ENCODE measurements at places on chromosomes 4 and X. TPM values are rescaled to one million over a fixed set of nuclear protein-coding genes. Genes with fewer than 3 reads are reported as not detected.

AFP gene
- total RNA-seq = not detected

CACNA1F gene
- under 0.01 TPM for total RNA-seq

TEX13B gene
- total RNA-seq = not detected

CCDC149 gene
- 15.8 TPM for total RNA-seq

ARHGEF6 gene
- 8.9 TPM for total RNA-seq

SPP1 gene
- total RNA-seq = not detected

DGKK gene
- total RNA-seq = not detected

AVPR2 gene
- total RNA-seq = 1.9 TPM

CAPN6 gene
- not detected for total RNA-seq

TLR10 gene
- total RNA-seq = not detected

FSTL5 gene
- not detected for total RNA-seq

UCP1 gene
- total RNA-seq = not detected

P2RY8 gene
- 0.76 TPM for total RNA-seq

SATL1 gene
- not detected for total RNA-seq

ATOH1 gene
- total RNA-seq = not detected

DUSP9 gene
- total RNA-seq = under 0.01 TPM

MSX1 gene
- total RNA-seq = 2.1 TPM

FGF2 gene
- total RNA-seq = 7.0 TPM

ERCC6L gene
- 1.3 TPM for total RNA-seq

NHS gene
- 0.13 TPM for total RNA-seq

DMP1 gene
- not detected for total RNA-seq

MAGEB10 gene
- not detected for total RNA-seq

PF4V1 gene
- not detected for total RNA-seq

NPY2R gene
- total RNA-seq = not detected

SYP gene
- total RNA-seq = 0.13 TPM

GLRB gene
- 15.7 TPM for total RNA-seq

FABP2 gene
- total RNA-seq = not detected

CTAG2 gene
- not detected for total RNA-seq

OTUD6A gene
- total RNA-seq = not detected

IL13RA2 gene
- 1.0 TPM for total RNA-seq

SLC49A3 gene
- 9.7 TPM for total RNA-seq

IL2RG gene
- total RNA-seq = 0.13 TPM

NAA11 gene
- not detected for total RNA-seq

HHIP gene
- total RNA-seq = 90.9 TPM

PORCN gene
- 4.6 TPM for total RNA-seq

GPR119 gene
- total RNA-seq = not detected
